ENCODE measurements at places on chromosomes 7 and 10.
A peak's percentile ranks its signal among the peaks of the same experiment; 100 is the strongest.

DNA sequence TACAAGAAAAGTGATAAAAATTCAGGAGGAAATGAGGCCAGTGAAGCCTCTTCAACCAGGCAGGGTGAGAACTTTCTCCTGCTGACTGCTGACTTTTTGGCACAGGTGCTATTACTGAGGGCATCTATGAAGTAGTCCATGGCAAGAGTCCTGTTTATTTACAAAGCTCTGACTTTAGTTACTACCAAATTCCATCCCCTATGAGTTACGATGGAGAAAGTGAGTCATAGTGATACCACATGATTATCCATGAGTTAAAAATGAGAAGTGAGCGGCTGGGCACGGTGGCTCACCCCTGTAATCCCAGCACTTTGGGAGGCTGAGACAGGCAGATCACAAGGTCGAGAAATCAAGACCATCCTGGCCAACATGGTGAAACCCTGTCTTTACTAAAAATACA is 19.9 kb downstream of the CCDC3 start:
- DNase-seq, result peak; percentile 67

DNA sequence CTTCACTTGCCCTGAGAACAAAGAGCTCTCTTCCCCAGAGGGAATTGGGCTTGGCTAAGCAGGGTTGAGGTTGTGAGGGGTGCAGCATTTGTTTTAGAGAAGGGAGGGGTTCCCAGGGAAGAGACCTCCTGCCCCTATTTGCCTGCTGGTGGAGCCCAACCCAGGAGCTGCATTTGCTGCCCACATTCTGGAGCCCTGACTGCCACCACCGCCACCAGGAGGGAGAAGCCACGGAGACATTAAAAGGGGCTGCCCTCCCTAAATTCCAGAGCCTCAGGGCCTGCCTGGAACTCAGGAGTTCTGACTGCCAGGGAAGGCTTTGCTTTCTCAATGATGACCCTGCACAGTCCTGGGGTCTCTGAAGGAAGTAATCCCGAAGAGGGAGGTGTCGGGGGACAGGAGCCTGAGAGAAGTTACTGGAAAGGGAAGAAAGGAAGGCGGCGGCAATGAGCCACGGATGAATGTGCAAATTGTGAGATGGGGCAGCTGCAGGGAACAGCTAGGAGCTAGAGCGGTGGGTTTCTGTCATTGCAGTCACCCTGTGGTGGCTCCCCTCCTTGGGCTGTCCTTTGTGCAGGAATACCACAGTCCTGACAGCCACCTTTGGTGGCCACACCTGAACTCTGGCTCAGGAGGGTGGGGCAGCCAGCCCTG is 51.3 kb downstream of the NEURL1 start:
- DNase-seq, result no peak

GRCh38 chr10:78904196-78904595 is 164.6 kb upstream of the ZMIZ1 start:
- no peak for DNase-seq

- DNase-seq, result peak; percentile 9
These were observed 122.5 kb downstream of the HECW1 start for GRCh38 chr7:43234968-43235367.

GRCh38 chr7:28487487-28487886 is 75.2 kb downstream of the CREB5 start:
- DNase-seq, result no peak

- DNase-seq, result no peak
These were observed 163.4 kb upstream of the NFE2L3 start for GRCh38 chr7:25988640-25989039.

GRCh38 chr7:30468041-30468440 is 10.5 kb downstream of the NOD1 start:
- DNase-seq, result no peak

DNA sequence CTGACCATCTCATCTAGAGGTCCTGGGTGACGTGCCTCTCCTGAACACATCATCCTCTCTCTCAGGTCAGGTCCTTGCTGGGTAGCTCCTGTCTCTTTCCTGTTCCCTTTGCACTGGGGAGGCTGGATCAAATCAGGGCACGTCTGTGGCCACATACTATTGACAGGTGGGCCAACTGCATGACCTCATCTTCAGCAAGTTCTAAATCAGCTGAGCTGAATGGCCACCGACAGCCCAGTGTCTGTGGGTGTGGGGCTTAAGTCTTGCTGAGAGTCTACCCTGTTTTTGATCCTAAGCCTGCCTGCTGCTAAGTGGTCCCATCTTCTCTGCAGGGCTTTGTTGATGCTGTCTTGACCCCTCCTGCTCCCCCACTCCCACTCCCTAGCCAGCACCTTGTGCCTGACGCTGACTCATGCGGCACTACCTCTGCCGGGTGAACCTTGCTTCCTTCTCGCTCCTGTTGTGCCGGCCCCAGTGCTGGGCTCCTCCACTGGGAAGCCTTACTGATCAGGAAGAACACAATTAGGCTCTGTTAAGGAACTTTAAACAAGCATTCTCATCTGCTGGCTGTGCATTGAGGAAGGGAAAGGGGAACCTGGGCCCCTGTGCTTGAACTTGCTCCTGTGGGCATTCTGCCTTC is 440.4 kb downstream of the PLXNA4 start:
- DNase-seq, result no peak

DNA sequence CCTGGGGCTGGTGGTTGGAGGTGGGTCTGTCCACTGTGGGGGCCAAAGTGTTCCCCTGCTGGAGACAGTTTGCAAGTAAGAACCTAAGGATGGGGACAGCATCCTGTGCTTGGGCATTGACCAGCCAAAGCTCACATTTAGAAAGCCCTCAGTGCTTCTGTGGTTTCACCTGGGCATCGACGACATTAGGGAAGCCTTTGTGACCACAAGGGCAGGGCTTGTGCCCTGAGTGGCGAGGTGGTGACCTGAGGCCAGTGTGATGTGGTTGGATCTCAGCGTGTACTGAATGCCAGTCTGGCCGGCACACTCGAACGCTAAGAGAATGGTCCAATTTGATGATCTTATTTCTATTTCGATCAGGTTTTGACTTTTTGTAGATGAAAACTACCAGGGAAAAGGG is 32.1 kb upstream of the SH2B2 start:
- DNase-seq, result no peak

DNA sequence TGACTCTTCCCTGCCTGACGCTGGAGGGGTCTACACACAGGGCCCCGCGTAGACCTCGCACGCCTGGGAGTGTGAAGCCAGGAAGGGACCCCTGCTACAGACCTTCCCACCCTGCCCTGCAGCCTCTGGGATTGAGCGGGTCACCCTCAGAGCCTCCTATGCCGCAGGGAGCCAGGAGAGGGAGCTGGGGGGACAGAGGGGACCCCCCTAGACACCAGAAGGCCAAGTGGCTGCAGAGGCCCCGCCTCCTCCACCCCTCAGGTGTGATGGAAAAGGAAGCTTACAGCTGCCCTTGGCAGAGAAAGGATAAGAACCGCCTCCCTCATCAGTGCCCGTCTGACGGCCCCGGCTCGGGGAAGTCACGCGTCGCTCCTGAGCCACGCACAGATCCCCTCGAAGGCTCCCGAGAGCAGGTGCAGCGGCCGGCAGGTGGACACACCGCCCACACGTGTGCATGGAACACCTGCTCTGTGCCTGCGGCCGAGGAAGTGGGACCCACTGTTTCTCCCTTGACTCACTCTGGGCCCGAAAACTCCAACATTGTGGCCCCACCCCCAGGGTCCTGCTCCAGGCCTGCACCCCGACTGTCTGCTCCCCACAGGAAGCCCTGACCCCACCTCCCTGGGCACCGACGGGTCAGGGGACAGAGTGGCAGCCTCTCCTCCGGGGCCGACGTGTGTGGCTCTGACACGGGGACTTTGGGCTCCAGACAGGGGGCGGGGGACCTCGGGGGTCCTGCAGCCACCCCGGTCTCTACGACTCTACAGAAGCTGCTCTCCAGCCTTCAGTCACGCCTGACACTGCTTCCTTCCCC is 73.3 kb downstream of the MICALL2 start:
- no peak for DNase-seq

DNA sequence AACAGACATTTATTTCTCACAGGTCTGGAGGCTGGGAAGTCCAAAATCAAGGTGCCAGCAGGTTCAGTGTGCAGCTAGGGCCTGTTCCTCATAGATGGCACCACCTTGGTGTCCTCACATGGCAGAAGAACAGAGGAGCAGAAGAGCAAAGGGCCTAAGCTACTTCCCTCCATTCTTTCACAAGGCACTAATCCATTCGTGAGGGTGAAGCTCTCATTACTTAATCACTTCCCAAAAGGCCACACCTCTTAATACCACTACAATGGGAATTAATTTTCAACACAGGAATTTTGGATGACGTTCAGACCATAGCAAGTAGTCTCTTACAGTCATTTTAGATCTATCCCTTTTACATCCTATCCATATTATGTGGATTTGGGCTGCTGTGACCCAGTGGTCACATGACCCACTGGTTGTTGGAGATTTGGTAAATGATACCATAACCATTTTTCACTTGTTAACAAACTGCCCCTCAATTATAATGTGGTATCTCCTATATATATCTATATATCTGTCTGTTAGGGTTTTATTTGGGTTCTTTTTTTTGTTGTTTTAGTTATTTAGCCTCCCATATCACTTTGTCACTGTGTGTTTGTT is 63.4 kb downstream of the BBS9 start:
- DNase-seq, result no peak

DNA sequence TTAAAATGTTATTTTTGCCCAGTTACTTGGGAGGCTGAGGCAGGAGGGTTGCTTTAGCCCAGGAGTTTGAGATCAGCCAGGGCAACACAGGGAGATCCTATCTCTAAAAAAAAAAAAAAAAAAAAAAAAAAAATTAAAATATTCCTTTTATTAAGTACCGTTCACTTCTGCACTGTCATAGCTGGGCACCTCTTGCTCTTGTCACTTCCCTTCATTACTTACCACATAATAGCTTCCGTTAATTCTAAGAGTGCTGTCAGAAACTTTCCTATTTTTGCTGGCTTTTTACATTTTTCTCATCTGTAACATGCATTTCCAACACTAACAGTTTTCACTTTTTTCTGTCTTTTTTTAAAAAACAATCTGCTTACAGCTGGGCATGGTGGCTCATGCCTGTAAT is 132.9 kb downstream of the PIP4K2A start:
- DNase-seq, result no peak

DNA sequence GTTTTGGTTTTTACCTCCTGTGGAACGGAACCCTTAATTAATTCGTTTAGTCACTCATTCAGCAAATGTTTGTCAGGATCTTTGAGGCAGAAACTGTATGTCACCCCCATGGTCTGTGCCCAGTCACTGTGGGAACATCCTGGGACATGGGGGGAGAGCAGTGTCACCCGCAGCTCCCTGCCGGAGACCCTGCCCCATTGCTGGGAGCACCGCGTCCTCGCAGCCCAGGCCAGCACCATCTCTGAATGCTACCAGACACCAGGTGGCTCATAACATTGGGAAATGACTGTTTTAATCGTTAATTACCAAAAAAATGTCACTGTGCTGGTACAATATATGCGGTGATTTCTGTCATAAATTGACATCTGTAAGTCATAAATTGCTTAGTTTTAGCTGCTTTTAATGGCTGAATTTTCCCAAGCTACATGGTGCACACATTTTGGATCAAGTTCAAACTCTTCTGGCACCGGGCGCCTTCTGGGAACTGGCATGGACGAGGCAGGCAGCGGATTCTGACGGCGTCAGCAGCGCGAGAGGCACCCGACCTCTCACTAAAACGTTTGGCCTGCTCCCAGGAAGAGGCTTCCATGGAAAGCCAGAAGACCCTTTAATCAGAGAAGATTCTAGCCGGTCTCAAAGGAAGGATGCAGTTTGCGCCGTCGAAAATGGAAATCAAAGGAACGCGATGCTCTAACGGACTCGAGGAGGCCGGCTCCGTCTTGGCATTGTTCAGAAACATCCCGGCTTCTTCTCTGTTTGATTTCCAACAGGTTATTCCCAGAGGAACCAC is 184.2 kb downstream of the ADARB2 start:
- no peak for DNase-seq

GRCh38 chr7:71787513-71787912 is 624.6 kb downstream of the CALN1 start:
- no peak for DNase-seq

DNA sequence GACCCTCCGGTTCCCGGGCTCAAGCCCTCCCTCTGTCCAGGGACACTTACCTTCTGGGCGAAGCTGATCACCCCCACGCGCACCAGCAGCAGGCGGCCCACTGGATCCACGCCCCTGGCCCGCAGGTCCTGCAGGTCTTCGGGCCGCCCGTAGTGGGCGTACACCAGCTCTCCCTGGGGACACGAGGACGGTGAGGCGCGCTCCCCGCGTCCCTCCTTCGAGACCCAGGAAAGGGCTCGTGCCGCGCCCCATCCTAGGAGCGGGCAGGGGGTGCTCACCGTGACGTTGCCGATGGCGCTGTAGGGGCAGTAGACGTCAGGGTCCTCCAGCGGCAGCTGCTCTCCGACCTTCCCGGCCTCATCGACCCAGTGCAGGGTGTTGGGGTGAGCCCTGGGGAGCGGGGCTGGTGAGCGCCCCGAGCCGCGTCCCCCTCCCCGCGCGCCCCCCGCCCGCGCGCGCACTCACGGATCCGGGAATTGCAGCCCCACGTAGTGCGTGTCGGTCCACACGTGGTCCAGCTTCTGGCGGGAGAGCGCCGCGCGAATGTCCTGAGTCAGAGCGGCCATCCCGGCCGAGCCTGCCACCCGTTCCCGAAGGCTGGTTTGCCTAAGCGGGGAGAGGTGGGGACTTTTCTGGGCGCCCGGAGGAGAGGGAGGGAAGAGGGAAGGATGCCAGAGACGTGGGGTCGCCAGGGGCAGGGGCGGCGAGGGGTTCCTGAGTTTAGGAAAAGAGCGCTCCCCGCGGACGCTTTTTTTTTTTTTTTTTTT is 8.2 kb downstream of the TFR2 start:
- DNase-seq, result peak; percentile 12

DNA sequence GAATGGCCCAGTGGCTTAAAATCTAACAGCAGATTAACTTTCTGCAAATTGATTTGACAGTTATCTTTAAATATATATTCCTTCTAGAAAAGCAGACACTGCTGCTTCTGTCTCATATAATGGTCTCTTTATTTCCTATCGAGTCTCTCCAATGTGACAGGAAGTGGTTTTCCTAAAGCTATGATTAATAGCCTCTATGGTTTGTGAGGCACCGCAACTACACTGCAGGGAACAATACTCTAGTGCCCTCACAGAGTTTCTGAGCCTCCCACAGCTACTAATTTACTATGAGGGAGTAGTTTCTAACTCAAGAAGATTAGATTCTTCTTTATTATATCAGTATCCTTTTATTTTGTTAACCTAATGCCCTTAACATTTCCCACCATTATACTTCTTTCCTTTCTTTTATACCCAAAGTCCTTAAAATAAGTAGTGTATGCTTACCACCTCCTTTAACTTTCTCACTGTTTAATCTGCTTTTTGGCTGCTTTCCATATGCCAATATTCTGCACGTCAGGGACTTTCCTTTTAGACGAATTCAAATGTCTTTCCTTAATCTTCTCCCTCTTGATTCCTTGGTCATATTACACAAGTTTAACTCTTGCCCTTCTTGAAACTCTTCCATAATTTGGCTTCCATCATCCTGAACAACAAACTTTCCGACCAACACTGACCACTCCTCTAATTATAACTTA is 23.8 kb upstream of the AHR start:
- peak; percentile 86 for DNase-seq

DNA sequence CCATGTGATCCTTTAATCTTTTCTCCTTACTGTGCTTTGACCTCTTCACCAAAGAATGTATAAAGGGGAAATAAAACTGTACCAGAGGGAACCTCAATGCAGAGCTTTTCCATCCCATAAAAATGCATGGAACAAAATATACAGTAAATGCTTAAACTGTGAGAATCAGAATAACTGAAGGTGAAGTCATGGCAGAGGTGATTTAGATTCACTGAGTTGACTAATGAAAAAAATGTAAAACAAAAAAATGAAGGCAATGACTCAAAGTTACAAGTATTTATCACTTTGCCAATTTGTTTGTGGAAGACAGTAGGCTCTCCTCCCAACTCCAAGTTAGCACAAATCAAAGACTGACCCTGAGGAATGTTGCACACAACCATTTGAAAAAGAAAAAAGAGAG is 1331.6 kb upstream of the SORCS1 start:
- DNase-seq, result no peak

- DNase-seq, result no peak
These were observed 14.7 kb upstream of the PRKAR2B start for GRCh38 chr7:107029764-107030286.
